ENCODE measurements at places on chromosomes 12 and 14. TPM values are rescaled to one million over a fixed set of nuclear protein-coding genes. Genes with fewer than 3 reads are reported as not detected.

DNA sequence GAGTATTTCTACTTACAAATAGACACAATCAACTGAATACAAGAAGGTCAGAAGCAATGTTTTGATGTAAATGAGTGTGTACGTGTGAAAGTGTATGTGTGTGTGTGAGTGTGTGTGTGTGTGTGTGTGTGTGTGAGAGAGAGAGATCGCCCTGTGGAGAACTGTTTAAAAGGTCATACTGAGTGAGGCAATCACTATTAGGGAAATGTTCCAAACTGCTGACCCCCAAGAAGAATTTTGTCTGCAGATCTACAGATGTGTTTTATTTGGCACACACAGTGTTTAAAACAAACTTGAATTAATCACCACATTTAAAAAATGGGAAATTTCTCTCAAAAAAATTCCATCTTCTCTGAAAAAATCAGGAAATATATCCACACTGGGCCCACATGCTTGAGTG is 1069.1 kb downstream of the SLC6A15 start:
- no peak for DNase-seq

DNA sequence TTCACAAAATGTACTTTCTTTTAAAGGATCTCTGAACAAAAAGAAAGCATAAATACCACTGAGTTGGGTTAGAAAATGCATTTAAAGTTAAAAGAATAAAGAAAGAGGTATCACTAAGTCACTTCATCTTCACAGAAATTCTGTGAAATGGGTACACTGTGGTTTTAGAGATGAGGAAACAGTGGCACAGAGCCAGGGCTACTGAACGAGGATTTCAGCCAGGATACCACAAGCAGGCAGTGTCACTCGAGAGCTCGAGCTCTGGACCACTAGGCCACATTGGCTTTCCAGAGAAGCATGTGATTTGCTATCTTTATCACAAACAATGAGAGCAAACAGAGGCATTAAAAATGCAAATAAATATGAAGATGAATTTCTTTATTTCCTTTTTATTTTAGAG is 51.0 kb downstream of the WDHD1 start:
- peak; percentile 21 for DNase-seq

- DNase-seq = peak; percentile 30
Measured at GRCh38 chr14:71597955-71598660, 334.1 kb upstream of the RGS6 start.

CAPZA3 gene
- not detected for total RNA-seq

- DNase-seq = no peak
Measured at GRCh38 chr12:49876070-49876469, 27.6 kb downstream of the FAIM2 start.

- no peak for DNase-seq
Measured at GRCh38 chr12:53804429-53804828, 52.6 kb upstream of the CISTR start.

TIGAR gene
- 12.8 TPM for total RNA-seq

GRCh38 chr14:105163040-105163742 is 5.4 kb downstream of the JAG2 start:
- no peak for DNase-seq

LRTM2 gene
- not detected for total RNA-seq

- no peak for DNase-seq
Measured at GRCh38 chr14:25933731-25934130, 664.1 kb downstream of the NOVA1 start.

GRCh38 chr12:64428956-64429355 is 23.0 kb upstream of the TBK1 start:
- no peak for DNase-seq

- DNase-seq = no peak
Measured at GRCh38 chr12:123034022-123034541, 53.6 kb downstream of the ARL6IP4 start.

LALBA gene
- not detected for total RNA-seq

DNA sequence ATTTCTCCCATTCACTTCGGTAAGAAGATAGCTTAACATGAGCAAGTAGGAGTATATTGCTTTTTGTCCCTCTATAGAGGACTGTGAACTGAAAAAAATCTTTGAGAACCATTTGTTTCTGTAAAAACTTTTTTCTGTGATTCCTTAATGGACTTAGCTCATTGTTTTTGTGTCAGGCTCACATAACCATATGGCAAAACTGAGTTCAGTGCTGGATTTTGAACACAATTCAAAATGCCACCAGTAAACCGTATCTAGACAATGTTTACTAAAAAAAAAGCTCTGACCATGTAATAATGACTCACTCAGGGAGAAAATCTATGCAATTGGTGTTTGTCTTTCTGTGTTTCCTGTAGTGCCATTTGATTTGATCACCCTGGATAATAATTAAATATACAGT is 5.2 kb downstream of the TRHDE start:
- no peak for DNase-seq

- no peak for DNase-seq
Measured at GRCh38 chr12:93347054-93347785, 30.5 kb upstream of the NUDT4 start.

EMC9 gene
- 51.7 TPM for total RNA-seq

P2RX2 gene
- total RNA-seq = not detected

DNA sequence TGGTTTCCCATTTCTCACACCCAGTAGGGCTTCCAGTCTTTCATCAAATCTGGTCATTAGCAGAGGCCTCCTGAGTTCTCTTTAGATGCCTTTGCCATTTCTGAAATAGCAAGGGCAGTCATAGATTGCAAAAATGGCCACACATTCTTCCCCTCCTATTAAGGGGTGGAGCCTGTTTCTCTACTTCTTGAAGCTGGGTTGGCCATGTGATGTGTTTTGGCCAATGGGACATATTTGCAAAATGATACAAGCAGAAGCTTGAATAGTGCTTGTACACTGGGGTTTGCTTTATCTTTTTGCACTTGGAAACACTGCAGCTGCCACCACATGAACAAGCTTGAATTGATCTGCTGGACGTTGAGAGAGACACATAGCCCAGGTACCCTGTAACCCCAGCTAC is 109.3 kb downstream of the VRK1 start:
- no peak for DNase-seq

- no peak for DNase-seq
Measured at GRCh38 chr14:25841226-25841625, 756.6 kb downstream of the NOVA1 start.

RAB15 gene
- 1.5 TPM for total RNA-seq

DNA sequence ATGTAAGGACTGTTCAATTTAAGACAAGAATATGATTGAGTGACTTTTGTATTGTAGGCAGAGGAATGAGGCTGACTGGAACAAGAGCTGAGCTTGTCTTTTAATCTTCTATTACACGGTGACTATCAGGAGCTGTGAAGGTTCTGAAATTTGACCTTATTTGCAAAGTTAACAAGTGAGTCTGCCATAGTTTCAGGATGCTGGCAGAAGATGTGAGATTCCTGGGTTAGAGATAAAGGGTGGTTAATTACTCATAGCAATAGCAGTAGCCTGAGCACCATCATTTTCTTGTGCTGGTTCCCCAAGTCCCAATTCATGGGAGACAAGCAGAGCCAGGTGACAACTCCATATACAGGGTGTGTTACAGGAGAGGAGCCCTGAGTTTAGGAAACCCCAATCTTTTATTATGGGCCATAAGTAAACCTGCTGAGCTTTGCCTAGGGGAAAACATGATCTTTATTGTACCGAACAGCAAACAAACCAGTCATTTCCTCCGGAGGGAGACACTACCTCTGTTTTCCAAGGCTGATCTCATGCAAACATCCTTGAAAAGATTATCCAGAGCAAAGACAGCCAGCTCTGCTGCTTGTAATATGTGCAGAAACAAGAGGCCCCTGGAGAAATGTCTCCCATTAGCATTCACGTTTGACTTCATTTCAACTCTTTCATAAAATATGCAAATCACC is 51.7 kb upstream of the DDX11 start:
- DNase-seq = no peak

Data from activated CD4-positive, alpha-beta memory T cell treated with anti-CD3 and anti-CD28 coated beads, Interleukin-2, amount 10 ng/mL, durations not matched to agents 7 days and 5 days (primary cell).